Activated naive CD8-positive, alpha-beta T cell treated with anti-CD3 and anti-CD28 coated beads for 36 hours (primary cell): ENCODE measurements at places on chromosomes 1 and 21.

DNA sequence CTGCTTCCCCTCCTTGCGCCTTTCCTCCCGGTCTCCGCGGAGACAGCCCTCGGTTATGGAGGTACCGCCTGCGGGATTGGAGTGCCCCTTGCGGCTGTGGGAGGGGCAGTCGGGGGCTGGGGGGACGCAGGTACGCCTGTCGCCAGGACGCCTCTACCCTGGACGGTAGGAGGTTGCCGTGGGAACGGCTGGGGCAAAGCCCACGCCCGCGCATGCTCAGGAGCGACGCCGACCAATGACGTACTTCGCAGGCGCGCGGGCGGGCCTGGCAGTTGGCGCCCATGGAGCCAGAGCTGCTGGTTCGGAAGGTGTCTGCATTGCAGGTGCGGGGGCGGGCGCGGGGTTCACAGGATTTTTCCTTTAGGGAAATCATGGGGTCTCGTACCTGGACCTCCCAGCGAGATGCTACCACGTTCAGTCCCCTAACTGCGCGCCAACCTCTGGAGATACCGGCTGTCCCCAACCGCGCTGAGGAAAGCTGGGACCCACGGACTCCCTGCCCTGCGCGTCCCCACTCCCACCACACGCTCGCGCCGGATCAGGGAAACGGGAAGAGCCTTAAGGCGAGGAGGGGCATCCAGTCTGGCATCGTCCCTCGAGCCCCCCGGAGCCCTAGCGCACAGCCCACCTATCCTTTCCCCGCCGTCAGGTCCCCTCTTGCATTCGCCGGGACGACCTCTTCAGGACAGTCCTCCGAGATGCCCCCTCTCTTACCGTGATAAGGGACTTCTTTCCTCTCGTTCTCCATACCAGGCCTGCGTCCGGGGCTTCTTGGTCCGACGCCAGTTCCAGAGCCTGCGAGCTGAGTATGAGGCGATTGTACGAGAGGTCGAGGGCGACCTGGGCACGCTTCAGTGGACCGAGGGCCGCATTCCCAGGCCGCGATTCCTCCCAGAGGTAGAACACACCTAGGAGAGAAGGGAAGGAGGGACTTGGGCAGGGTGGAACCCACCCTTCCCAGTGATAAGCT lies at the start of gene IQCC:
Gene IQCC, plus strand, starts transcription at position 271 of the 970 bp plus-strand sequence. Its CDS starts 11 bp downstream, at position 282.
- H3K27me3 ChIP-seq, result no peaks in the 10 kb centered on the region
- H3K4me3 ChIP-seq, result peak within 1 kb of the TSS; percentile 92
- H3K4me1 ChIP-seq, result peaks cover 29% of the 10 kb centered on the region
- DNase-seq, result peak; percentile 91
- peaks cover 19% of the 10 kb centered on the region for H3K36me3 ChIP-seq

DNA sequence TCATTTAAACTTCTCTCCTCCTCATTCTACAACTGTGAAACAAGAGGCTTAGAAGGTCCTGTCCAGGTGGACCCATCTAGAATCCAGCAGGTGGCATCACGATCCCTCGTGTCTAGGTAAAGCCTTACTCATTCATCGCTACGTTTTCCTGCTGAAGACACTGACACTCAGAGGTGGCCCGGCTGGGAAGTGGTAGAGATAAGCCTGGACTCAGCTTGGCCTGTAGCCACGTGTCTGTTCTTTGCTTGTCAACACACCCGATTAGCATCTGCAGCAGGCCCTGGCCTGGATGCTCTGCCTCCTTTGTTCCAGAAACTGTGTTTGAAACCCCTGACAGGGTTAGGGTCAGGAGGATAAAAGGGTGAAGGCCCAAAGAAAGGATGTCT lies 43.4 kb downstream of the PARP1 start:
- no peaks in the 10 kb centered on the region for H3K4me1 ChIP-seq
- peaks cover 25% of the 10 kb centered on the region for H3K36me3 ChIP-seq
- H3K4me3 ChIP-seq, result no peak overlapping the region
- no peaks in the 10 kb centered on the region for H3K27me3 ChIP-seq
- DNase-seq, result no peak

- peaks cover 5% of the 10 kb centered on the region for H3K27me3 ChIP-seq
- no peak overlapping the region for H3K4me3 ChIP-seq
- DNase-seq, result no peak
Observed at GRCh38 chr21:42013376-42013775, 3.2 kb upstream of the ZBTB21 start.

GRCh38 chr1:42267904-42268303 lies 67.1 kb downstream of the FOXJ3 start:
- H3K36me3 ChIP-seq, result peaks cover 37% of the 10 kb centered on the region
- H3K4me3 ChIP-seq, result no peak overlapping the region
- H3K4me1 ChIP-seq, result peaks cover 54% of the 10 kb centered on the region
- H3K27me3 ChIP-seq, result no peaks in the 10 kb centered on the region
- H3K27ac ChIP-seq, result peak overlapping the region; percentile 34
- DNase-seq, result no peak

GRCh38 chr1:91929250-91929649 lies 20.0 kb upstream of the BRDT start:
- no peaks in the 10 kb centered on the region for H3K27me3 ChIP-seq
- H3K36me3 ChIP-seq, result no peaks in the 10 kb centered on the region
- peaks cover 1% of the 10 kb centered on the region for H3K4me1 ChIP-seq

- no peaks in the 10 kb centered on the region for H3K27me3 ChIP-seq
- peaks cover 27% of the 10 kb centered on the region for H3K4me1 ChIP-seq
Observed at GRCh38 chr1:19376428-19377372, 64.6 kb downstream of the SLC66A1 start.

DNA sequence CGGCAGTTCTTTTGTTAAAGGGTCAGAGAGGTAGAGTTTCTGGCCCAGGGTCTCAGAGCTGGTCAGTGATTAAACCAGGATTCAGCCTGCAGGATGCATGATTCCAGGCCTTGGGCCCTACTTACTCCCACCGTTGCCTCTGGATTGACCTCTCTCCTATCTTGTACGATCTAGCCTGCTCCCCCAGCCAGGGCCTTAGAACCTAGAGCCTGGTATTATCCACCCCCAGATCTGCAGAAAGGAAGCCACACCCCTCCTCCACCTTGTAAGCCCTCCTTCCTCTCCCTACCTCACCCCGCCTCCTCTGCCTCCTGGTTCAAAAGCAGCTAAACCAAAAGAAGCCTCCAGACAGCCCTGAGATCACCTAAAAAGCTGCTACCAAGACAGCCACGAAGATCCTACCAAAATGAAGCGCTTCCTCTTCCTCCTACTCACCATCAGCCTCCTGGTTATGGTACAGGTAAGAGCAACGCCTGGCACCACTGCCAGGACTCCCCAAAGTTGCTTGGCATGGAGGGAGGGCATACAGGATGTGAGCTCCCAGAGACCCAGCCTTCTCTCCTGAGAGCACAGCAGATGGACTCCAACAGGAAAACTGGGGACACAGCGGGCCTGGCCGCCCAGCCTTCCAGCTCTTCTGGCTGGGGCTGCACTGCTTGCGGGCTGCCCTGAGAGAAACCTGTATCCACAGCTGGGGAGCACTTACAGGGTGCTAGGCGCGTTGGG lies at the start of gene CD52:
Gene CD52, plus strand, starts transcription at position 347 of the 726 bp plus-strand sequence. Its CDS starts 60 bp downstream, at position 407.
- H3K27me3 ChIP-seq, result no peaks in the 10 kb centered on the region
- peak within 1 kb of the TSS; percentile 97 for H3K27ac ChIP-seq
- peaks cover 28% of the 10 kb centered on the region for H3K36me3 ChIP-seq
- H3K4me1 ChIP-seq, result peaks cover 56% of the 10 kb centered on the region
- peak; percentile 81 for DNase-seq

GRCh38 chr1:32266921-32267591 lies 16.0 kb downstream of the LCK start:
- H3K4me1 ChIP-seq, result peaks cover 60% of the 10 kb centered on the region
- H3K27ac ChIP-seq, result peak overlapping the region; percentile 94
- no peak for DNase-seq
- peak overlapping the region; percentile 74 for H3K4me3 ChIP-seq

GRCh38 chr1:24150234-24151174 lies 7.6 kb upstream of the IL22RA1 start:
- peak; percentile 86 for DNase-seq
- no peak overlapping the region for H3K27ac ChIP-seq
- peak overlapping the region; percentile 60 for H3K4me3 ChIP-seq
- peaks cover 3% of the 10 kb centered on the region for H3K36me3 ChIP-seq

GRCh38 chr1:240138867-240139266 lies 47.2 kb downstream of the FMN2 start:
- no peaks in the 10 kb centered on the region for H3K4me1 ChIP-seq
- no peak overlapping the region for H3K27ac ChIP-seq
- H3K36me3 ChIP-seq, result no peaks in the 10 kb centered on the region
- H3K4me3 ChIP-seq, result no peak overlapping the region

DNA sequence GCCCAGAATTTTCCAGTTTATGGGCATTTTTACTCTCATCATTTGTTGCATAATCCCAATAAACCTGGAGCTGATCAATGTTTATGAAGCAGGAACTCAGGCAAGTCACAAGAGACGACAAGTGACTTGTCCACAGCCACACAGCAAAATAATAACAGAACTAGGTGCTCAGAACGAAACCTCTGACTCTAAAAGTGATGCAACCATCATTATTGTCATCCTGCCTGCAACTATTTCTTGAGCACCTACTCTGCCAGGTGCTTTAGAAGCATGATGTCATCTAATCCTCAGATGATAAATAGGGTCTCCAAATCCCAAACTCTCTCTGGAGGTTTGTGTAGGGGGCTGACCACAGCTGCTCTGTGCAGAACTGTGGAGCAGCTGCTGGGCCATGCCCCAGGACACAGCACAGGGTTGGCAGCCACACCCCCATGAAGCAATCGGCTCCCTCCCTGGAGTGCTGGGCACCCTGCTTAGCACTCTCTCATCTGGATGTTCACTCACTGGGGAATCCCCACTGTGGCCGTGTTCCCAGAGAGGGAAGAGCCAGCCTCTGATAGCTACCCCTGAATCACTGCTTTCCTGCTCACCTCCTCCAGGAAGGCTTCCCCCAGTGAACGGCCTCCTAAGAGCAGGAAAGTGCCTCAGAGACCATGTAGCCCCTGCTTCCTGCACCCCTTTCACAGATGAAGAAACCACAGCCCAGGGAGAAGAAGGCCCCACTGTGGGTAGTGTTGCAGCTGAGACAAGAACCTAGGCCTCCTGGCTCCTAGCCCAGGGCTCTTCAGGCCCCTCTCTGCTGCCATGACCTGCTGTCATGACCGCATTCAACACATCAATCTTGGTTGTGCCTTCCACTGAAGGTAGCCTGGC lies 2.1 kb downstream of the TTC22 start:
- no peaks in the 10 kb centered on the region for H3K27me3 ChIP-seq
- peak overlapping the region; percentile 79 for H3K27ac ChIP-seq
- peaks cover 35% of the 10 kb centered on the region for H3K4me1 ChIP-seq
- H3K4me3 ChIP-seq, result peak overlapping the region; percentile 73
- no peaks in the 10 kb centered on the region for H3K36me3 ChIP-seq

DNA sequence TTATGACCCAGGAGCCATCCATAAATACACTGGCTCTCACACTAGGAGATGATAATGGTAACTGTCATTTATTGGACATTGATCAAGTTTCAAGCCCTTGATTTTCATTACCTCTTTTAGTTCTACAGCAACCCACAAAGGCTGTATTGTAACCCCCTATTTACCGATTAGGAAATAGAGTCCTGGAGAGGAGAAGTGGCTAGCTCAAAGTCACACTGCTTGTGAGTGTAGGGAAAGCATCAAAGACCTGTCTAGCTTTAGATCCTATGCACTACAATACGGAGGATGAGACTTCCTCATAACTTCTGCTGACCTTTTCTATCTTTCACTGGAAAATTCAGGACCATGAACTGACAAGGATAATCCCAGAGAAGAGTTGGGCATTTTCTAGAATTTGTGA lies 115.2 kb downstream of the LMX1A start:
- no peak overlapping the region for H3K27ac ChIP-seq
- DNase-seq, result no peak
- no peaks in the 10 kb centered on the region for H3K4me1 ChIP-seq
- H3K36me3 ChIP-seq, result no peaks in the 10 kb centered on the region
- H3K4me3 ChIP-seq, result no peak overlapping the region

DNA sequence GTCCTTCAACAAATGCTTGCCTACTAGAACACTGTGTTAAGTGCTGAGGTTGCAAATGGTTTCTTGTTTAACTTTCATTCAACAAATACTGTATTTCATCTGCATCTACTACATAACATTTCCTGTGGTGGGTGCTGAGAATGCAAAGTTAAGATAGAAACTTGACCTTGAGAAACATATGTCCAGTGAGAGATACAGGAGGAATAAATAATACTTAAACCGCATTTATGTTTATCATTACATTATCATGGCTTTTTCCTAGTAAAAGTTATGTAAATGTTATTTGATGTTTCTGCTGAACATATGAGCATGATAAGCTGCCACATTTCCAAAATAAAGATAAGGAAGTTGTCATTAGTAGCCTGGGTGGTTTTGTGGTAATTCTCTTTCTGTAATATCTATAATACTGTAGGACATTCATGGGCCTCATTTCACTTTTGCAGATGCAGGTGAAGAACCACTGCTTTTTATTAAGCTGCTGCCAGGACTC lies 590.4 kb downstream of the PLPP3 start:
- no peaks in the 10 kb centered on the region for H3K4me1 ChIP-seq
- H3K27ac ChIP-seq, result no peak overlapping the region
- no peak overlapping the region for H3K4me3 ChIP-seq
- peaks cover 4% of the 10 kb centered on the region for H3K27me3 ChIP-seq
- H3K36me3 ChIP-seq, result no peaks in the 10 kb centered on the region

- H3K27ac ChIP-seq, result no peak overlapping the region
- no peak for DNase-seq
- no peaks in the 10 kb centered on the region for H3K4me1 ChIP-seq
- H3K36me3 ChIP-seq, result no peaks in the 10 kb centered on the region
- H3K27me3 ChIP-seq, result no peaks in the 10 kb centered on the region
Observed at GRCh38 chr1:57461405-57461804, 37.5 kb upstream of the DAB1 start.

DNA sequence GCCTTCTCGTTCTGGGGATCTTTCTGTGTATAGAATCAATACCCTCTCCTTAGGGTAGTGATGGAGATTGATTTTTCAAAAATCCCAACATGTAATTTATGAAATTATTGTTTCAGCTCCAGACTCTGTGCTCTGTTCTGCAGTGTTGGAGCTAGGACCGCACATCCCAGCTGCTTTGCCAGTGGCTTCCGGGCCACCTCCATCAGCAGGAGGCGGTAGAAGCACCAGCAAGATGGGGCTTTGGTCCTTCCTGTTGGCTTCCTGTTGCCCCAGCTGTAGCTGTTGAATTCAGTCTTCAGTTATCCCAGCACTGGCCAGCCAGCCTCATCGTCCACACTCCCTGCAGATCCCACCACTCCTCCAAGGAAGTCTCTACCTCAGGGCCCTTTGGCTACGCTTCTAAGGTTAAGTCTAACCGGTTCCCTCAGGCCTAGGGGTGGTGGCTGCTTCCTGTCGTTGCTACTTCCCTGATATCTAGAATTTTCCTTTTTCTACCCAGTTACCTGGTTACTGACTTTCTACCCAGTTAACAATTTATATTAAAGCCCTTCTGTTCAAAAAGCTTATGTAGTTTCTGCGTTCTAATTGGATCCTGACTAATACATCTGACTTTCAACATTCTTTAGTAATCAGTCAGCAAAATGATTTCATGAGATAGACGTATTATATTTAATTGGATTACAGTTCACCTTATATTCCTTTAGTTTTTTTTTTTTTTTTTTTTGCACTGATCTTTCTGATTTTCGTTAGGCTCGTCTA lies 24.6 kb downstream of the GALNT2 start:
- peaks cover 32% of the 10 kb centered on the region for H3K36me3 ChIP-seq
- H3K4me1 ChIP-seq, result peaks cover 29% of the 10 kb centered on the region
- H3K27ac ChIP-seq, result no peak overlapping the region
- no peak overlapping the region for H3K4me3 ChIP-seq
- no peak for DNase-seq
